ENCODE measurements at places on chromosomes 2 and 18. TPM values are rescaled to one million over a fixed set of nuclear protein-coding genes. Genes with fewer than 3 reads are reported as not detected.

DNA sequence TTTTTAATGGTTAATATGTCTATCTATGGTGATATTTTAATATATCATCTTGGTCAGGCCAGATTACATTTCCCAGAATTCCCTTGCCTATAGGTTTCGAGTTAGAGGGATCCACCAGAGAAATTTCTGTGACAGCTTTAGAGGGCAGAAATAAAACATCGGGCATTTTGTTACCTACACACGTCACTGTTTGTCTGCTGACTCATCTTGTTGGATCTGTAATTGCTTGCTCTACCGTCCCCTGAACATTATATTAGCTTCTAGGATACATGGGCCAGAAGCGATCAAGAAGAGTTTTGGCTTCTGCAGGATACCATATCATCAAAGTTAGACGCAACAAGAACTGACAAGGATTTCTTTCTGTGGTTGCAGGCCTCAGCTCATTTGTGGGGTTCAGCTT lies 795.8 kb upstream of the GCFC2 start:
- H3K27me3 ChIP-seq, result no peaks in the 10 kb centered on the region
- no peaks in the 10 kb centered on the region for H3K36me3 ChIP-seq
- no peaks in the 10 kb centered on the region for H3K4me1 ChIP-seq
- no peak overlapping the region for H3K27ac ChIP-seq

- peak overlapping the region; percentile 44 for H3K4me3 ChIP-seq
- peaks cover 15% of the 10 kb centered on the region for H3K27me3 ChIP-seq
- peaks cover 2% of the 10 kb centered on the region for H3K36me3 ChIP-seq
- H3K27ac ChIP-seq, result no peak overlapping the region
Measured at GRCh38 chr2:26846334-26847306, 1.3 kb upstream of the DPYSL5 start.

DNA sequence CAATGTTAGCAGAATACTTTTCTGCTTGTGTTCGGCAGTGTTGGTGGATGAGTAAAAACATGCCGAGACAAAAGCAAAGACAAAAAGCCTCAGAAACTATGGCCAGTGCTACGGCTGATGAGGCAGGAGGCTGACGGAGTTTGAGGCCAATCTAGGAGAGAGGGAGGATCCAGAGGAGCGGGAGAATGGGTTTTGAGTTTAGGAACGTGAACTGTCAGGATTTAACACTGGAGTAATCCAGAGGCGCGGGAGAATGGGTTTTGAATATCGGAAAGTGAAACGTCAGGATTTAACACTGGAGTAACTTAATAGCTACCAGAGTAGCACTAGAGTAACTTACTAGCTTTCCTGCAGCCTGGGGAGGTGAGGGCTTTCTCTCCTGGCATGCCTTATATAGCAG lies 37.4 kb downstream of the LYPD6B start:
- no peak overlapping the region for H3K27ac ChIP-seq
- no peak overlapping the region for H3K4me3 ChIP-seq
- peaks cover 3% of the 10 kb centered on the region for H3K4me1 ChIP-seq
- no peak for DNase-seq

DNA sequence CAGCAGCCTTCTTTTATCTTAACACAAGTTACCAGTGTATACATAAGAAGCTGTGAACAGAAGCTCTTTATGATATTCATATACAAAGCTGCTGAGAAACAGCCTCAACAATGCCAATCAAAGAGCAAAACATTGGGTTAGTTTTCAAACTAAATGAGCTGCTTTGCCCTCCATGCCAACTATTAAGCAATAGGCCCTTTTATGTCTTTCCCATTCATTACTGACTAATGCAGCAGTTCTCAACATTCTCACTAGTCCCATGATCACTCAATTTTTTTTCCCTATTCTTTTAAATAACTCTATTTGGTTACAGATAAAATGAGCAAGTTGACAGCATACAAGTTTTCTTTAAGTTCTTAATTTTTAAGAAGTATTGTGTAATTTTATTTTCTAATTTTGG lies 57.9 kb upstream of the FRZB start:
- no peak for DNase-seq
- H3K27ac ChIP-seq, result no peak overlapping the region
- peaks cover 3% of the 10 kb centered on the region for H3K36me3 ChIP-seq

DNA sequence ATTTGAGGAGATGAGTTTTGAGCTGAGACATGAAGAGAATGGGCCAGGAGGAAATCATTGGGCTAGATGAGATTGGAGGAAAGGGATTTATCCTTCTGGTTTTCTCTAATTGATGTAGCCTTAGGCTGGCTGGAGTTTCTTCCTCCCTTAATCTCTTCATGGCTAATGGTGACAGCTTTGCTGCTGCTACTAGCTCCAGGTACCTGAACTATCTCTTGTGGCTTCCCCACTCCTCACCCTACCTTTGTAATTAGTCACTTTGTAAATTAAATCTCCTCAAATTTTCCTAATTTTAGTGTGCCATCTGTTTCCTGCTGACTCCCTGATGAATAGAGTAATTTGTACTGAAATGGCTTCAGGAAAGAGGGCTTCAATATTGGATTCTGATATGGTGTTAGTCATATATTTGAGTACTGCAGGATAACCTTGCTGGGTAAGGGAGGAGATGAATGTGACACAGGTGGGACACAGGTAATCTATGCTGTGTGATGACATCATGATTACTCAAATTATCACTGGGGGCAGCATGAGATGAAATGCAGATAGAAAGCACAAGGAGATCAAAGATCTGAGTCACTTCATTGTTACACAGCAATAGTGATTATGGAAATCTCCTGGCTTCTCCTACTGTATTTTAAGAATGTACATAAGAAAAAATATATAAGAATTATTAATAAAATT lies 1134.1 kb upstream of the DDX18 start:
- no peak for DNase-seq
- no peak overlapping the region for H3K4me3 ChIP-seq
- H3K27ac ChIP-seq, result no peak overlapping the region
- H3K4me1 ChIP-seq, result no peaks in the 10 kb centered on the region
- no peaks in the 10 kb centered on the region for H3K27me3 ChIP-seq

DNA sequence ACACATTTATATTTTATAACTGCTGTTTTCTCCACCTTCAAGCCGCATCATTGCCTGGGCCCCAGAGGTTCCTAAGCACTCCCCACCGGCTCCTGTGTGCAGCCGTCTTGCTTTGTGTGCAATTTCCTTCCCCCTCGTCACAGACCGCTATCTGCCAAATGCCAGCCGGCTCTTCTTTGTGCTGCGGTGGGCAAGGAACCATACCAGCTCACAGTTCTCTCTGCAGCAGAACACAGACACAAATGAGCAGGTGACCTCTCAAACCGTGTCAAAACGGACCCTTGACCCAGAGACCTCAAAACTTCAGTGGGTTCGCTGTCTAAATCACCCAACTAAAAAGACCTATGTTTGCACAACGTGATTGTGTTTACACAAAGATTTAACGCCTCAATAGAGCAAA lies 58.2 kb downstream of the KLF7 start:
- peaks cover 9% of the 10 kb centered on the region for H3K4me1 ChIP-seq
- no peak for DNase-seq
- H3K4me3 ChIP-seq, result no peak overlapping the region
- peaks cover 11% of the 10 kb centered on the region for H3K36me3 ChIP-seq
- no peak overlapping the region for H3K27ac ChIP-seq

DNA sequence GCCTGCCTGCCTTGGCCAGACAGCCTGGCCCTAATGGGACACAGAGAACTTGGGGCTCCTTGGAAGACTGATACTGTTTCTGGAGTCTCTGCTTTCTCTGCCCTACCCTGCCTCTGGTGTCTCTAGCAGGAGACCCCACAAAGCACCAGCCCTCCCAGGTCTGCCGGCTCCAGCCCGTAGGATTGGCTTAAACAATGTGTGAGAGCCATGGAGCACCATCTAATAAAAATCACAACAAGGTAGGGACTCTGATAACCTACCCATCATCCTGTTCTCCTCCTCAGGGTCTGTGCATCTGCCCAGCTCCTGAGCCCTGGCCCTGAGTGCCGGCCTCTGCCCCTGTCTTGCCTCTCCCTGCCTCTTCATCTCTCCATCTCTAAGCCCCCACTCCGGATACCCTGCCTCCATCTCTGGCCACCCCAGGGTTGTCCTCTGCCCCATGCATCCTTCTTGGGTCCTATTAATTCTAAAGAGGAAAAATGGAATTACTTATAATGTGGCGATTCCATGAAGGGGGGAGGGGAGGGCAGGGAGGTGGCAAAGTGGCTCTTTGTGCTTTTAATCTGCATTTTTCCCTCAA lies 1.2 kb upstream of the ECEL1 start:
- H3K4me1 ChIP-seq, result peaks cover 6% of the 10 kb centered on the region
- H3K36me3 ChIP-seq, result no peaks in the 10 kb centered on the region
- H3K27ac ChIP-seq, result no peak overlapping the region
- DNase-seq, result no peak
- H3K27me3 ChIP-seq, result peaks cover 3% of the 10 kb centered on the region
- no peak overlapping the region for H3K4me3 ChIP-seq

GRCh38 chr2:3046170-3046865 lies 331.3 kb downstream of the EIPR1 start:
- no peaks in the 10 kb centered on the region for H3K27me3 ChIP-seq
- H3K27ac ChIP-seq, result no peak overlapping the region
- no peaks in the 10 kb centered on the region for H3K4me1 ChIP-seq
- H3K36me3 ChIP-seq, result no peaks in the 10 kb centered on the region

GRCh38 chr2:199716807-199717586 lies 134.0 kb downstream of the FTCDNL1 start:
- H3K27ac ChIP-seq, result no peak overlapping the region
- DNase-seq, result no peak
- H3K27me3 ChIP-seq, result no peaks in the 10 kb centered on the region
- H3K4me3 ChIP-seq, result no peak overlapping the region
- peaks cover 6% of the 10 kb centered on the region for H3K4me1 ChIP-seq

- peaks cover 21% of the 10 kb centered on the region for H3K36me3 ChIP-seq
- DNase-seq, result no peak
- H3K4me3 ChIP-seq, result no peak overlapping the region
- no peaks in the 10 kb centered on the region for H3K27me3 ChIP-seq
- no peaks in the 10 kb centered on the region for H3K4me1 ChIP-seq
- no peak overlapping the region for H3K27ac ChIP-seq
Measured at GRCh38 chr2:218485986-218486667, 67.2 kb downstream of the VIL1 start.

DNA sequence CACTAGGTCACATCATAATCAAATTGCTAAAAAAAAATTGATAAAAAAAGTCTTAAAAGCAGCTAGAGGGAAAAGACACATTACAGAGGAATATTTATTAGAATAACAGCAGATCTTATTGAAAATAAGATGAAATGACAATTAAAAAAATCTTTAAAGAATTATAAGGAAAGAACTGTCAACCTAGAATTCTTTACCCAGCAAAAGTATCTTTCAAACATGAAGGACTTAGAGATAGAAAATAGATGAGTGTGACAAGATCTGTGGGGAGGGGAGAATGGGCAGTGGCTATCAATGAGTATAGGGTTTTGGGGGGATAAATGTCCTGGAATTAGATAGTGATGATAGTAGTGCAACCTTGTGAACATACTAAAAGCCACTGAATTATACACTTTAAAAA lies 26.5 kb upstream of the RNF103 start:
- DNase-seq, result no peak
- no peaks in the 10 kb centered on the region for H3K36me3 ChIP-seq
- no peak overlapping the region for H3K27ac ChIP-seq
- H3K4me1 ChIP-seq, result no peaks in the 10 kb centered on the region
- H3K4me3 ChIP-seq, result no peak overlapping the region

DNA sequence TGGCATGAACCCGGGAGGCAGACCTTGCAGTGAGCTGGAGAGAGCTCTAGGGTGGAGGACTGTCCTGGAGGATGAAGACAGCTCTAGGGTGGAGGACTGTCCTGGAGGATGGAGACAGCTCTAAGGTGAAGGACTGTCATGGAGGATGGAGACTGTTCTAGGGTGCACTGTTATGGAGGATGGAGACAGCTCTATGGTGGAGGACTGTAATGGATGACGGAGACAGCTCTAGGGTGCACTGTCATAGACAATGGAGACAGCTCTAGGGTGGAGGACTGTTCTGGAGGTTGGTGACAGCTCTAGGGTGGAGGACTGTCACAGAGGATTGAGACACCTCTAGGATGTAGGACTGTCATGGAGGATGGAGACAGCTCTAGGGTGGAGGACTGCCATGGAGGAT lies 21.1 kb upstream of the KCNG2 start:
- H3K36me3 ChIP-seq, result no peaks in the 10 kb centered on the region
- H3K27me3 ChIP-seq, result no peaks in the 10 kb centered on the region
- H3K4me1 ChIP-seq, result no peaks in the 10 kb centered on the region
- no peak overlapping the region for H3K4me3 ChIP-seq

GRCh38 chr2:348361-348916 lies 60.5 kb upstream of the ALKAL2 start:
- no peak overlapping the region for H3K4me3 ChIP-seq
- DNase-seq, result no peak
- H3K36me3 ChIP-seq, result no peaks in the 10 kb centered on the region
- H3K4me1 ChIP-seq, result no peaks in the 10 kb centered on the region
- H3K27me3 ChIP-seq, result no peaks in the 10 kb centered on the region

GRCh38 chr2:225091336-225091735 lies 49.1 kb upstream of the DOCK10 start:
- no peaks in the 10 kb centered on the region for H3K4me1 ChIP-seq
- H3K36me3 ChIP-seq, result no peaks in the 10 kb centered on the region
- no peak overlapping the region for H3K4me3 ChIP-seq
- H3K27me3 ChIP-seq, result no peaks in the 10 kb centered on the region
- no peak for DNase-seq
- no peak overlapping the region for H3K27ac ChIP-seq

DNA sequence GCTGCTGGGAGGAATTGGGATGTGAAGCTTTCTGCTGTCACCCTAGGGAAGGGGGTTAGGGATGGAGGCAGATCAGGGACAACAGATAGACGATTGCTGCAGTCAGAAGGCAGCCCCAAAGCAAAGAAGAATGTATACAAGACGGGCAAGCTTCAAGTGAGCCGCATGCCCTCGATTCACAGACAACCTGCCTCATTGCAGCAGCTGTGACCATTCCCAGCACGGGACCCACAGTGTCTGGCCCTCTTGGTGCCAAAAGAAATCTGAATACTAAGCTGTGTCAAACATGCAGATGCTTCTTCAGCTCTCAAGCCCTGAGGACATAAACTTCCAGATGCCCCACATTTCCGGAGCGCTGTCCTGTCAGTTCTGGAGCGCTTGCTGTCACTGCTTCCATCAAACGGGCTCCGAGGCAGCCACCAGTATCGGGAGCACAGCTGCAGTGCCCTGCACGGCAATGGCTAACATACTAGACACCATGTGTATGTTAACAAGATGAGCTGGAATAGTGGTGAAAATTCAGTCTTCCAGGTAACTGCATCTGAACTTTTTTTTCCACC lies 33.8 kb downstream of the PRELID3A start:
- no peaks in the 10 kb centered on the region for H3K4me1 ChIP-seq
- H3K36me3 ChIP-seq, result peaks cover 3% of the 10 kb centered on the region
- H3K4me3 ChIP-seq, result no peak overlapping the region
- no peak overlapping the region for H3K27ac ChIP-seq

Gene SERPINB3
- not detected for total RNA-seq

Gene NFU1
- total RNA-seq, result 44.6 TPM

Gene ACTG2
- 325 TPM for total RNA-seq

Gene VWA3B
- not detected for total RNA-seq

Gene TFCP2L1
- total RNA-seq, result 1.1 TPM

Gene FAM124B
- 4.0 TPM for total RNA-seq

Gene ALK
- total RNA-seq, result 2.0 TPM
